ENCODE measurements at places on chromosomes 3 and 15. TPM values are rescaled to one million over a fixed set of nuclear protein-coding genes. Genes with fewer than 3 reads are reported as not detected.

DNA sequence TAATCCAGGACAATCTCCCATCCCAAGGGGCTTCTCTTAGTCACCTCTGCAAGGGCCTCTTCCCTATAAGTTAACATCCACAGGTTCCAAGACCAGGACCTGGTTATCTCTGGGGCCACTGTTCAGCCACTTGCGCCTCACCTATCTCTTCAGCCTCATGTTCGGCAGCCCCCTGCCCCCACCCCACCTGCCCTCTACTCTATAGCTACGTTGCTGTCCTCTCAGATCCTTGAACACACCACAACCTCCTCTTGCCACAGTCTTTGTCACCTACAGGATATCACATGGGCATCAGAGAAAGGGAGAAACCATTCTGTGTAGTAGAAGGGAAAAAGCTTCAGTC, 33.9 kb downstream of the SLC41A3 start:
- H3K27me3 ChIP-seq, result no peaks in the 10 kb centered on the region
- H3K4me3 ChIP-seq, result no peak overlapping the region
- no peaks in the 10 kb centered on the region for H3K4me1 ChIP-seq

DNA sequence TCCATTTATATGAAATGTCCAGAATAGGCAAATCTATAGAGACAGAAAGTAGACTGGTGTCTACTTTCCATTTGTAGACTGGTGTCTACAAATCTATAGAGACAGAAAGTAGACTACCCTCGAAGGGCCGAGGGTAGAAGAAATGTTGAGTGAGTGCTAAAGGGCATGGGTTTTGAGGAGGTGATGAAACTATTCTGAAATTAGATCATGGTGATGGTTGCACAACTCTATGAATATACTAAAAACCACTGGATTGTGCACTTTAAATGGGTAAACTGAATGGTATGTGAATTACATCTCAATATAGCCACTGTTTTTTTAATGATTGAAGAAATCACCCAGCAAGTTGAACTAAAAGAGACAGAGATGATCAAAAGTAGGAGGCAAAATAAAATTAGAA, 27.9 kb downstream of the TP53BP1 start:
- H3K4me1 ChIP-seq, result no peaks in the 10 kb centered on the region
- no peaks in the 10 kb centered on the region for H3K27me3 ChIP-seq

DNA sequence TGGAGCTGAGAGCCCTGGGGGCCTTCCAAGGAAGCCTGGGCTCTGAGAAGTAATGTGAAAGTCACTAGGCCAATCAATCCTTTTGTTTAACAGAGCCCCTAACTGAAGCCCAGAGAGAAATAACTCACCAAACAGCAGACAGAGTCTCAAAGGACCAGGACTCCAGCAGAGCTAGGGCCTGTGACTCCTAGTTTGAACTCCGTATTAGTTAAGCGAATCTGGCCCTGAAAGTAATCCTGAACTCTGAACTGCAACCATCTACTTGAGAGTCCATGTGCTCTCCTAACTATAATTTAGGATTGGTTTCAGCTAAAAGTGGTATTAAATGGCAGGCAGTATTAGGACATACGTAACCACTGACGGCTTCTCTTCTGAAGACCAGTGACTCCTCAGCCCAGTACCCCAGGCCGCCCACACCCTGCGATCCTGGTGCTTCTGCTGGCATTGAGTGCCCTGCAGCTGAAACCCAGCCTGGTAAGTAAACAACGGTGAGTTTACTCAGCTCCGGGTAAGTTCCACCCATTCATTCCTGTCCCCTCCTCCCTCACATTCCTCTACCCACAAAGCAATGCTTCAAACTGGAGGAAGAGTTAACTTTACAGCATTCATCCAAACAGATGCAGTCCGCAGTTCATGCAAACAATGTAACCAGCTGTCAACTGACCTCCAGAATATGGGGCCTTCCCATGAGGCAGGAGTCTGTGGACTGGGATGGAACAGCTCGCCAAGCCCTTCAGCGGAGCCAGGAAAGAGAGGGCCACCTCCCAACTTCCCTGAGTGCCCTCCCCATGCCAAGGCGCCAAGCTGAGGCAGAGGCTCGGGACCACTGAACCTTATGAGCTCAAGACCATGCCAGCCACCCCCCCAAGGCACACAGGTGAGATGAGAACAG, 7.3 kb downstream of the MYO5C start:
- no peaks in the 10 kb centered on the region for H3K4me1 ChIP-seq
- H3K27ac ChIP-seq, result no peak overlapping the region
- H3K27me3 ChIP-seq, result no peaks in the 10 kb centered on the region
- H3K36me3 ChIP-seq, result no peaks in the 10 kb centered on the region

- H3K27ac ChIP-seq, result no peak overlapping the region
- H3K27me3 ChIP-seq, result no peaks in the 10 kb centered on the region
- peaks cover 8% of the 10 kb centered on the region for H3K36me3 ChIP-seq
- H3K4me1 ChIP-seq, result peaks cover 22% of the 10 kb centered on the region
- no peak overlapping the region for H3K4me3 ChIP-seq
- no peak for DNase-seq
Measured at GRCh38 chr15:100923902-100924301, 4.7 kb downstream of the LRRK1 start.

GRCh38 chr3:196652961-196653795, 13.7 kb downstream of the NRROS start:
- H3K4me1 ChIP-seq, result peaks cover 29% of the 10 kb centered on the region
- DNase-seq, result no peak
- no peaks in the 10 kb centered on the region for H3K27me3 ChIP-seq
- peaks cover 19% of the 10 kb centered on the region for H3K36me3 ChIP-seq
- H3K27ac ChIP-seq, result no peak overlapping the region

GRCh38 chr3:58349792-58350626, 17.3 kb downstream of the PXK start:
- H3K27ac ChIP-seq, result no peak overlapping the region
- no peaks in the 10 kb centered on the region for H3K36me3 ChIP-seq
- peaks cover 12% of the 10 kb centered on the region for H3K4me1 ChIP-seq
- no peak overlapping the region for H3K4me3 ChIP-seq
- H3K27me3 ChIP-seq, result no peaks in the 10 kb centered on the region
- no peak for DNase-seq

DNA sequence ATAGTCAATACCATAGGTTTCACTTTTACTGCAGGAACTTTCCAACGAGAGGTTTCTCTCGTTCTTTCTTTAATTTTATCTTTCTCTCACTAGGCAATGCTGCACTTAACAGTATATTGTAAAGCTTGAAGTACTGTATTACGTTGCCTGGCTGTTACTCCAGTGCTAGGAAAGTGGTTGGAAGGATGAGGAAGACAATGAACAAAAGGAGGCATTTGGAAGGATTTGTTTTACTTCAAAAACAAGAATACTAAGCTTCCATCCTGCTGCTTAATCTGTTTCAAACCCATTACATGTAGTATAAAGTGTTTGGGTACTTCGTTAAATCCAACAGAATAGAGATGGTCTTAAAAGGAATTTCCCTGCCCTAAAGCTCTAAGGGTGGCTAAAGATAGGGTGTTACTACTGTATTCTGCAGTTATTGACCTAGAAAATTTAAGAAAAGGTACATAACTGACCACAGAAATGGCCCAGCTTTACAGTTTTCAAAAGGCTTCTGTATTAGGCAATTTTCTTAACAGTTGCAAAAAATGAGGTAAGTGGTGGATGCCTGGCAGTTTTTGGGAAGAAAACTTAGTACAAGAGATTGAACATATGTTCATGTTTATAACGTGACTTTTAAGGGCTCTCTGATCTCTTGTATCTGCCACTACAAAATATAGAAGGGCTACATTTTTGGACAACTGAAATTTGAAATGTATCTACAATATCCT, 785 bp upstream of the IFT57 start:
- H3K27me3 ChIP-seq, result no peaks in the 10 kb centered on the region
- peak overlapping the region; percentile 77 for H3K4me3 ChIP-seq
- no peak for DNase-seq
- H3K27ac ChIP-seq, result peak overlapping the region; percentile 78

DNA sequence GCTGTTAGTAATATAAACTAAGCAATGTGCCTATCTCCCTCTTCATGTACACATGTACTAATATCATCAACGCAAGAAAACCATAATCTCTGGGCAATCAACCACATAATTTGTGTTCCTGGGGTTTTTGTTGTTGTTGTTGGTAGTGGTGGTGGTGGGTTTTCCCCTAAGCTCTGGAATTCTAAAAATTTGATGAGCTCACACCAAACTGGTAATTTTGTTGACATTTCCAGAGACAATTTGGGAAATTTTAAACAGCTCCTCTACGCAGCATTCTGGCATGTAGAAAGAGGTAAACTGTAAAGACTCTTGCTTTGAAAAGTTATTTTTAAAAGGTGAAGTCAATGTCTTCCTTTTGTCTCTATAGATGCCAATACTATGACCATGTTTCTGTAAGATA, 126.7 kb downstream of the IGSF11 start:
- no peak overlapping the region for H3K27ac ChIP-seq
- DNase-seq, result no peak
- no peaks in the 10 kb centered on the region for H3K36me3 ChIP-seq
- H3K27me3 ChIP-seq, result no peaks in the 10 kb centered on the region

DNA sequence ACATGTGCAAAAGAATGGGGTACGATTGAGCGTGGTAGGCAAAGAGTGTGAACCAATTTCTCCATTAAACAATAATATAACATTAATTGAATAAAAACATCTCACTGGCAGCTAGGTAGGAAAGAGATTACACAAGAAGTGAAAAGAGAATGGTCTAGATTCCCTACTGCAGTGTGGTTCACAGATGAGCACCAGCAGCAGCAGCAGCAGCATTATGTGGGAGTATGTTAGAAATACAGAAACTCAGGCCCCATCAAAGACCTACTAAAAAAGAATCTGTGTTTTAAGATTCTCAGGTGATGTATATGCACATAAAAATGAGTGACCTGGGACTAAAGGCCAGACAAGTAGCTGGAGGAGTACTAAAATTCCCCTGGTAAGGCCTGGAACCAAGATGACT, 118.2 kb downstream of the ADAM10 start:
- H3K4me3 ChIP-seq, result no peak overlapping the region
- no peak overlapping the region for H3K27ac ChIP-seq

DNA sequence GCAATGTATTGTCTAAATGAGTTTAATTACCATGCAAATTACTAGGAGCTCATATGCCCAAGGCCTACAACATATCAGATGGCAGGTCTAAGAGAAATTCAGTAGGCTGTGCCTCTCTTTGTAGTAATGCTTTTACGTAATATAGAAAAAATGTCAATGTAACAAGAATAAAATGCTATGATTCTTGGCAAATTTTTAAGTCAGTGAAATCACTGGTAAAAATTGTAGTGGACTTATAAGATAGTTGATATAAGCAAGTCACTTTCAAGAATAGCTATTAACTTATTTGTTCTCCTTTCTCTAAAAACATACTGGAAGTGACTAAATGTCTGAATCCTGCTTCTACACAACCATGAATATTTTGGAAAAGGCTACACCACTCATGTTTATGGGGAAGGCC, 707.8 kb downstream of the TUSC7 start:
- H3K27me3 ChIP-seq, result no peaks in the 10 kb centered on the region

DNA sequence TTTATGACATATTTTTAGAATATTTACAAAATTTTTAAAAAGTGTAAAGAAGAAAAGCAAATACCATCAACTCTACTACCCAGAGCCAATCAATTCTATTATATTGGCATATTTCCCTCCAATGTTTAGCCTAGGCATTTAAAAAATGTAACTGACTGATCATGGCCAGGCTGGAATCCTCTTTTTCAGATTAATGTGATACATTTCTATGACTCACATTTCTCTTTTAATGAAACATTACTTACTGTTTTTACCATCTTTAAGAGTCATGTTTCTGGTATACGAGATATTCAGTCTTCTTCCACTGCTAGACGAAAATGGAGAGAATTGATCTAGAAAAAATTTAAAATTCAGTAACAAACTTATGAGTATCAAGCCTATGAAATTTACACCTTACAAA, 53.4 kb upstream of the DCUN1D1 start:
- DNase-seq, result no peak
- no peaks in the 10 kb centered on the region for H3K27me3 ChIP-seq
- peaks cover 37% of the 10 kb centered on the region for H3K36me3 ChIP-seq
- no peak overlapping the region for H3K27ac ChIP-seq
- no peak overlapping the region for H3K4me3 ChIP-seq

DNA sequence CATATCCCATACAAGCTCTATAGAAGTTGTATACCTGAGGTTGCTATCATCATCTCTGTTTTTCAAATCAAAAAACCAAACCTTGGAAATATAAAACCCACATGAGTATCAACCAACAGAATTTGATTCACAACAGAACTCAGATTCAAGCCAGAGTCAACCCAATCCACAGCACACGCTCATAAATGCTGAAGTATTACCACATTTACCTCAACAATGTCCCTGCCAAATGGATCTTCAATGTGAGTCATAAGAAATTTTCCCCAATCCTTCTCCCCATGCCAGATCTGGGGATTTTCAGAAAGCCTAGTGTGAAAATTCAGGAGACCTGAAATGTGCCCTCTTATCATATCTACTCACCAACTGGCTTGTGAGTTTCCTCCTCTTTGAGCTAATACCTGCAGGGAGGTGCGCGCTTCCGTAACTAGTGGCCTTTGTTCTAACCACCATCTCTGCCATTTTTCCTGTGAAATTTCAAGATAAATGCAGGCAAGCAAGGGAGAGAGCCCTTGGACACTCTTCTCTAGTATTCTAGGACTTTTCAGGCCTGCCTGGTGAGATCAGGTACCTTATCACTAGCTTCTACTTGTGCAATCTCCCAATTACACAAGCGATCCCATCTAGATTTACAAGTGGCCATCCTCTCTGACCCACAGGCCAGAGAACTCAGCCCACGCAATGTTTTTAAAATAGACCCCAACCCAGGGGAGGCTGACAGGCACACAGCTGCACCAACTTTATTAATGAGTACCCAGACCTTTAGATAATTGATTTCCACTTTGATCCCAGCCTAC, 1076.9 kb upstream of the CFAP20DC start:
- no peaks in the 10 kb centered on the region for H3K36me3 ChIP-seq
- H3K4me3 ChIP-seq, result no peak overlapping the region
- no peak for DNase-seq
- H3K27ac ChIP-seq, result no peak overlapping the region
- H3K27me3 ChIP-seq, result no peaks in the 10 kb centered on the region

- H3K27me3 ChIP-seq, result peaks cover 38% of the 10 kb centered on the region
- no peaks in the 10 kb centered on the region for H3K4me1 ChIP-seq
- H3K36me3 ChIP-seq, result no peaks in the 10 kb centered on the region
- H3K27ac ChIP-seq, result no peak overlapping the region
- DNase-seq, result peak; percentile 42
Measured at GRCh38 chr3:62361824-62362223, 11.5 kb downstream of the FEZF2 start.

- no peak for DNase-seq
- H3K36me3 ChIP-seq, result no peaks in the 10 kb centered on the region
- H3K4me1 ChIP-seq, result no peaks in the 10 kb centered on the region
- H3K27me3 ChIP-seq, result no peaks in the 10 kb centered on the region
- H3K4me3 ChIP-seq, result no peak overlapping the region
Measured at GRCh38 chr3:145022447-145022846, 1050.8 kb downstream of the DIPK2A start.

Gene GPR27
- 4.3 TPM for total RNA-seq

Gene TICRR
- 0.06 TPM for total RNA-seq

Gene SLC51B
- total RNA-seq, result not detected

Gene COPS2
- 69.4 TPM for total RNA-seq

Gene CHRNA5
- total RNA-seq, result 0.99 TPM

Gene SYNPR
- 0.58 TPM for total RNA-seq

Gene CCR5
- 0.39 TPM for total RNA-seq

Gene GJD2
- not detected for total RNA-seq
